ENCODE measurements at places on chromosomes 3 and 15.
A peak's percentile ranks its signal among the peaks of the same experiment; 100 is the strongest.

GRCh38 chr3:68089572-68090011 lies 435.2 kb upstream of the SUCLG2 start:
- no peak for DNase-seq

GRCh38 chr3:57068437-57069089 lies 8.1 kb downstream of the SPATA12 start:
- peak; percentile 76 for DNase-seq

GRCh38 chr3:30989276-30990030 lies 95.0 kb upstream of the GADL1 start:
- no peak for DNase-seq

GRCh38 chr3:186414735-186415419 lies 52.8 kb upstream of the DGKG start:
- DNase-seq = no peak

GRCh38 chr15:63202861-63203260 lies 13.5 kb downstream of the RAB8B start:
- no peak for DNase-seq

- no peak for DNase-seq
These were observed 1.2 kb downstream of the PHC3 start for GRCh38 chr3:170180079-170180907.

DNA sequence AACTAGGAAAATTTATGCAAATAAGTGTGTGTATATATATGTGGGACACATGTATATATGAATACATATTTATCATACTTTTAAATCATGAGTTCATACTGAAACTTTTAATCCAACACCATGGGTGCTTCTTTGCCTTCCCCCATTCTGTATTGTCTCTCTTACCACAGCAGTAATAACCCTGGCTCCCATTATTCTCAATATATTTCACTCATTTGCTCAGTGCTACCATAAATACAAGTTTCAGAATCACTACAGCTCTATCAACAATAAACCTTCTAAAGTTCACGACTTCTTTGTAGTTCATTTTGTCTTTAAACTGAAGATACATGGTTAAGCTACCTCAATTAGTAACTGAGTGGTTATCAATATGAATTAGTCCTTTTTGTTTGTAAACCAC lies 82.2 kb downstream of the PCCB start:
- DNase-seq = no peak

DNA sequence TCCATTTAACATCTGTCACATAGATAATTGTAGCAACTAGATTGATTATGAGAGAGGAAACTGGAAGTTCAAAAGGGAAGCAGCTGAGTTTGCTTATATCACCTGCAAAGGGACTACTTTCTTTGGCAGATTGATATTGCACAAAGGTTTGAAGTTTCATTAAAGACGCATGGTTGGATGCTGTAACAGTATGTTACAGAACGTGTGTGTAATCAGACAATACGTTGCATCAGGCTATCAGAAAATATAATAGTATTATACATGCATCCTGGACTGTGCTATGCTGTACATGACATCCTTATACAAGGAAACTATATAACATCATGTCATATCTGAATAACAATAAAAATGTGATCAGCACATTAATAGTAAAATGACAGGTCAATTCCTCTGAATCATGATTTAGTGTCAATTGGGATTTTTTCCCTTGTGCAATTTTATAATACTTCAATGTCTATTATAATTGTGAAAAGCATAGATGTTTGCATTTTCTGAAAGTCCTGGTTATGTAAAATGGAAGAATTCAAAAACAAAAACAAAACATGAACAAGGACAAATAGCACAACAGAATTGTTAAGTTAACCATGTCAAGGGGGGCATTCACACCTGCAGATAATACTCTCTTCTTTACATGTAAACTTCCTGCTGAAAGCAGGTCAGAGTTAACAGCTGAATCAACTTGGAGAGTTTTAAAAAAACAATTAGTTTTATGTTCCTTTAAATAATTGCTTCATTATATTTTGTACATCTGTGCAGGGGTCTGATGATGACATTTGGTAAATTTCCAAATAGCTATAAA lies 283.2 kb upstream of the KCNH8 start:
- DNase-seq = no peak

DNA sequence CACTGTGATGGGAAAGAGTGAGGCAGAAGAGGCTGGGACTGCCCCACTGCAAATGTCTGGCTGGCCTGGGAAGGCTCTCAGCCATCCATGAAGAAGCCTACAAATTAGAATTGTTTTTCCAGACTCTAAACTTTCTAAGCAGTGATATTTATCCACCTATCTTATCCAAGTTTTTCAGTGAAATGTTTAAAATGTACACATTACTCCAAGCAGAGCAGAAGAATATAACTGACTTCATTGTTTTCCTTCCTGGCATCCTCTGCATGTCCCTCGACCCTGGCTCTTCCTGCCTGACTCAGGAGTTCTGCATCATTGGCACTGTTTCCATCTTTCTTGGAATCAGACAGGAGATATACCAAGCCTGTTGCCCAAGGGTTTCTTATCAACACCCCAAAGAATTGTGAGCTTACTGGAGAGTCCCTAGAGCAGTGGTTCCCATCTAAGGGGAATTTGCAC lies 401.5 kb upstream of the PROK2 start:
- no peak for DNase-seq

DNA sequence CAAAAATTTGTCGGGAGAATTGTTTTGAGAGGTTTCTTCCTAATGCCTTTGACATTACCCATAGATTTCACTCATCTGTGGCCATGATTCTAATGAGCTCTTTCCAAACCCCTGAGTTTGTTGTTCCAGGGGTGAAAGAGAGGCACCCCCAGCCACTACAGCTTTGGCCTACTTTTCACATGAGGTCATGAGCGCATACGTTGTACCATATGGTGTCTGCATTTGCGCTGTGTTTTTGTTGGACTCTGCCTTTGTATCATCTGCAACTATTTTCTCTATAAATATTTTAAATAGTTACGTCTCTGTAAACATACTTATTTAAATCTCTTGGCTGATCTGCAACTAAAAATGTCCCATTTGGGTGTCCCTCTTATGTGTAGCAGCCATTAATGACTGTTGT lies 107.9 kb downstream of the LRTM1 start:
- DNase-seq = no peak
